ENCODE measurements at places on chromosomes 3 and 15.

DNA sequence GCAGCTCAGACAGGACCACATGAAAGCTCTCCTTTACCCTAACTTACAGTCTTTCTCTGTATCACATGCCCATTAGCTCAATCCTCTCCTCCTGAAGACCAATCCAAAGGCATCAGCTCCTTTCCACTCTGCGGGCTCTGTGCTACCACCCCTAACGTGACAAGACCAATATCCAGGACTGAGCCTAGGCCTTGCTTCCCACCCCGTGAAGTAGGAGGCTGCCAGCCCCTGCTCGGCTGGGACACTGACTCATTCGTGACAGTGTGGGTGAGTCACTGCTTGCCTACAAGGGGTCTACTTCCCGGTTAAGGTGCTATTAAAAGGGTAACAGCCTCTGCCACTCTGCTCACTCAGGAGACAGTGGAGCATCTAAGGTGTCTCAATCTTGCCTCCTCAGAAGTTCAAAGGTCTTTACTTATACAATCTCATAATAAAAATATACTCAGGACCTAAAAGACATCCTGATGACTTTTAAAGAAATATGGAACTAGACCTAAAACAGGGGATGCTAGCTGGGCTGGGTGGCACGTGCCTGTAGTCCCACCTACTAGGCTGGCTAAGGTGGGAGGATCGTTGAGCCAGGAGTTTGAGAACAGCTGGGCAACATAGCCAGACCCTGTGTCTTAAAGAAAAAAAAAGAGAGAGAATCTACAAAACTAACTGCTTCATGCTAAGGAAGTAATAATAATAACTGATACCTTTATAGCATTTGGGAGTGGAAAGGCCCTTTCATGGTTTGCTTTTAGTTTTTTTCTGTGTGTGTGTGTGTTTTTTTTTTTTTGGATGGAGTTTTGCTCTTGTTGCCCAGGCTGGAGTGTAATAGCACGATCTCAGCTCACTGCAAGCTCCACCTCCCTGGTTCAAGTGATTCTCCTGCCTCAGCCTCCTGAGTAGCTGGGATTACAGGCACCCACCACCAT is 55.0 kb downstream of the TMEM44 start:
- no peak for DNase-seq

GRCh38 chr3:100100425-100100824 is 13.9 kb downstream of the FILIP1L start:
- DNase-seq: no peak

DNA sequence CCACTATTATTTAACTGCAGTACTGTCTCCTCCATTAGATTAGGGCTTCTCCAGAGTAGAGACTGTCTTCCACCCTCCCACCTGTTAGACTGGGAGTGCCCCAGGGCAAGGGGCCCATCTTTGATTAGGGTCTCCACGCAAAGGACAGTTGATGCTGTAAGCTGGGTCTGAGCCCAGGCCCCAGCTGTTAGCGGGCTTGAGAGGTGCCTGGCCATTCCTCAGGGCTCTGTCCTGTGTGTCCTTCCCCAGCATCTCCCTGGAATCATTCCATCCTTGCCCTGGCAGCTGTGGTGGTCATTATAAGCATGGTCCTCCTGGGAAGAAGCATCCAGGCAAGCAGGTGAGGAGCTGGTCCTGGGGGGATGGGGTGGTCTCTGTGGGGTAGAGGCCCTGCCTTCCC is 6.1 kb downstream of the SLC51B start:
- no peak for DNase-seq

DNA sequence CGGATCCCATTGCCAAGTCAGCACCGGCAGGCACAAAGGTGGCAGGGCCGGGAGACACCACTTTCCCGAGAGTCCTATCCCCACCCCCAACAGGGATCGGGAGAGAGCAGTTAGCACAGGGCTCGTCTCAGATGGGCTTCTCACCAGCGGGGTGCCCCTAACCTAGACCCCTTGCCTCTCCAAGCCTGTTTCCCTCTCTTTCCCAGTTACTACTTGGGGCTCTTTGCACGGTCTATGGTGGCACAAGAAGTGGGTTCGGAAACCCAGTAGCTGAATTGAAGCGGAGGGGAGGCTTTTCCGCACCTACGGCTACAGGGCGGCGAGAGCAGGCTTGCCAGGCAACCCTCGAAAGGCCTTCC is 383 bp upstream of the EFCC1 start:
- DNase-seq: no peak
